ENCODE measurements at places on chromosomes 3 and 15.

- DNase-seq, result no peak
These were observed 78.0 kb upstream of the PXYLP1 start for GRCh38 chr3:141153679-141153966.

DNA sequence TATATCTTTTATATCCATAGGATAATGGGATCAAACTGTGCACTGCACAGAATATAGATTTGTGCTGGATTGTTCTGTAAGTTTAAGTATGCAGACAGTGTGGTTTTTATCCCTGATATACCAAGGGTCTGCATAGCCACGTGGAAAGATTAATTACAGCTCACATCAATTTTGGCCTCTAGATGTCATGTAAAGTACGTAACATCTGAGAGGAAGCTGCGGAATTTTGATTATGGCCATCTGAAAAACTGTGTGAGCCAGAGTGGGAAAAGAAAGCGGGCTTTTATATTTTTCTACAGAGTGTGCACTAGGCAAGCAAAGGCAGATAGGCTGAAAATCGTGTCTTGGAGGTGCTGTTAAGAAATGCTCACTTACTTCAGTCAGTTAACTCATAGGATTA lies 562.7 kb downstream of the GBE1 start:
- no peak for DNase-seq

GRCh38 chr3:58793938-58794337 lies 127.4 kb upstream of the FAM3D start:
- DNase-seq, result no peak

GRCh38 chr3:112124907-112125607 lies 8.0 kb downstream of the GCSAM start:
- DNase-seq, result no peak

DNA sequence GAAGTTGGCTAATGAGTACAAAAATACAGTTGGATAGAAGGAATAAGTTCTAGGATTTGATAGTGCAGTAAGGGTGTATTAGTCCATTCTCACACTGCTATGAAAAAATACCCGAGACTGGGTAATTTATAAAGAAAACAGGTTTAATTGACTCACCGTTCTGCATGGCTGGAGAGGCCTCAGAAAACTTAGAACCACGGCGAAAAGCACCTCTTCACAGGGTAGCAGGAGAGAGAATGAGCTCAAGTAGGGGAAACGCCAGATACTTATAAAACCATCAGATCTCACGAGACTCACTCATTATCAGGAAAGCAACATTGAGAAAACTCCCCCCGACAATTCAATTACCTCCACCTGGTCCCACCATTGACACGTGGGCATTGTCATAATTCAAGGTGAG lies 483.3 kb downstream of the TUSC7 start:
- DNase-seq, result no peak

- DNase-seq, result no peak
These were observed 511.4 kb upstream of the MCTP2 start for GRCh38 chr15:93719921-93720351.

DNA sequence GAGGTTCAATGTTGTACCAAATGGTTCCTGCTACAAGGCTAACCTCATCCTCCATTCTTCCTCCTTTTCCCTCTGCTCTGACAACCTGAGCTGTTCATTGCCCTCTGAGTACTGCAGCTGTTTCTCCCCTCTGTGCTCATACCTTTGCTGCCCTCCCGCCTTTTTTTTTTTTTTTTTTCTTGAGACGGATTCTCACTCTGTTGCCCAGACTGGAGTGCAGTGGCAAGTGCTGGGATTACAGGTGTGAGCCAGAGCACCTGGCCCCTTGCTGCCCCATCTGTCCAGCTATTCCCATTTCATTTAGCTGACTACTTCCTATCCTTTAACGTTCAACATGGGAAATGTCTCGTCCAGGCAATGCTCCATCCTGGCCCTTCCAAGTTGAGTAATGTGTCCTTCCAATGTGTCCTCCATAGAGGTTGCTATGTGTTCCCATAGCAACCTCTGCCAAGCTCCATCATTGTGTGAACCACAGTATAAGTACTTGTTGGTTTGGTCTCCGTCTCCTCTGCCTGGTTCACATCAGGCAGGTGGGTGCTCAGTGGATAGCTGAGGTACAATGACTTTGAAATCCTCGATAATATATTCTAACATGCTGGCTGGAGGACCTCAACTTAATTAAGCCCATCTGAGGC lies 179.9 kb upstream of the ANKRD28 start:
- no peak for DNase-seq

DNA sequence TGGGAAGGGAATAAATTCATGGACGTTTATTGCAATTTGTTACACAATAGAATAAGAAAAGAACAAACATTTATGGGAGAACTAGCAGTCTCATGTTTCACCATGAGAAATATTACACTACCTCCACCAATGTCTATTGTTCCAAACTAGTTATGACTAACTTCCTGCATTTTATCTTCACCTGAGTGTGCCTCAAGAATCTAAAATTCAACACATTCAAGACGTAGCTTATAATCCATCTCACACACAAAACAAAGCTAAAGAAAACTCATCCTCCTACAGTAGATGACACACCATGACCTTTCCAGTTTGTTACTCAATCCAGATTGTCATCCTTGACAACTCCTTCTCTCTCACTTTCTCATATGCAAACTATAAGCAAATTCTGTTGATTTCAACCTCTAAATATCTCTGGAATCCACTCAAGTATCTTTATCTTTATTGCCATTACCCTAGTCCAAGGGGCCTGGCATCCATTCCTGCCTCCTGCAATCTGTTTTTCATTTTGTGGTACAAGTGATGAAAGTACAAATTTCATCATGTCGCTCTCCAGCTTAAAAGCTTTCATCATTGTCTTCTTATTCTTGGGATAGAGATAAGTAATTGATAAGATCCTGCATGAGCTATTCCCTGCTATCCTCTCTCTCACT lies 229.9 kb downstream of the NR2F2 start:
- DNase-seq, result no peak

DNA sequence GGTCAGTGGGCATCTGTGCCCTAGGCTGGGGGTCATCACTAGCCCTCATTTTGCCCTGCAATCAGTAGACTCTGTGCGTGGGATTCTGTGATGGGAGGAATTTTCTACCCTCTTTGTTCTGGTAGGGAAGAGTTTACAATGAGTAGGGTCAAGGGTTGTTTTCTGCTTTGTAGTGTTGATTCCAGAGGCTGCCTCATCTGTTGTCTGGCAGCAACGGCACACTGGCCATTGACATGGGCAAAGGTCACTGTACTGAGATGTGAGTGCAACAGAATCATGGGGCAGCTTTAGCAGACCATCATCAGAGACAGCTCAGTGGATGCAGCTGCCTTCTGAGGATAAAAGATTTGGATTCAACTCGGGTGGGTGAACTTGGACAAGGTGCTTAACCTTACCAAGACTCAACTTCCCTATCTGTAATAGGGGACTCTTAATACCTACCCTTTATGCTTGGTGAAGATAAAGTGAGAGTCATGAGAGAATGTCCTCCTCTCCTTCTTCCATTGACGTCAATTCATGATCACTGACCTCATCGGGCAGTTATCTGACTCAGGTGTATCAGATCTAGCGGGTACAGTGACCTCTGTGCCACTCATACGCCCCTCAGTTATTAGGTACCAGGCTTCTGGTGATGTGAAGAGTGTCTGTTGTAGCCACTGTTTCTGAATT lies 127.5 kb downstream of the RPLP1 start:
- no peak for DNase-seq

- DNase-seq, result no peak
These were observed 270.8 kb upstream of the LRRFIP2 start for GRCh38 chr3:37445163-37445562.

DNA sequence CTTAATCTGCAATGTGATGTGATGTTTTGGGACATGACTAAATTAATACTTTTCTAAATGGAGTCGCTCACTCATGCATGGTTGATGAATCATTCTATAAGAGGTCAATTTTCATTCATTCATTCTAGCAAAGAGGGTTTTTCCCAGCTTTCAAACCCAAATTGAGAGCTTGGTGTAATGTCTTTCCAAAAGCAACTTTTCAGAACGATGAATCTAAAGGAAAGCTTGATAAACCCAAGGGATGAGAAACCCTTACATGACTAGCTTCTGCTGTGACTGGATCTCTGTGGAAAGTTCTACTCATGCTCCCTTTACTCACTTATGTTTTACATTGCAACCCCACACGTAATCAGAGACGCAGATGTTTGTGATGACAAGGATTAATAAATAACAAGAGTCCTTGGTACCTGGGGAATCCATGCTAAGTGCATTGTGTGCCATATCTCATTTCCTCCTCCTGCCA lies 47.7 kb downstream of the PDZRN3 start:
- no peak for DNase-seq

- DNase-seq, result no peak
These were observed 157.2 kb downstream of the CHDH start for GRCh38 chr3:53688989-53689388.

- DNase-seq, result no peak
These were observed 187.9 kb upstream of the ATP10A start for GRCh38 chr15:26050984-26051383.

DNA sequence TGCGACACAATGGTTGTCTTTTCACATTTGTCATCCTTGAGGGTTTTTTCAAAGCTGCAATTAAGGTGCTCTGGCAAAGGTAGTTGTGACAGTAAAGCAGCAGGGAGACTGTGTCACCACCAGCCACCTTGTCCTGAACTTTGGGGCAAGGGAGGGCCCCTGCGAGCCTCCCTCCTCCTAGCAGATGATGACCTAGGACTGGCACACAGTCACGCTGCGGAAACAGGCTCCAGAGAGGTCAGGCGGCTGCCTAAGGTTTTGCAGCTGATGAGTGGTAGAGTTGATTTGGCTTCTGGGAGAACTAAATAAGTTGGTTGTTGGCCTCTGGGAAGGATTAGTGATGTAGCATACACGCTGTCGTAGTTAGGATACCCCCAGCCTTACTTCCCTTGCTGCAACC lies 62.7 kb downstream of the PDIA5 start:
- no peak for DNase-seq

GRCh38 chr3:48217449-48217848 lies 5.8 kb upstream of the CAMP start:
- DNase-seq, result no peak
